GM23338 (cell line): ENCODE measurements at places on chromosomes 13 and 19. TPM values are rescaled to one million over a fixed set of nuclear protein-coding genes. Genes with fewer than 3 reads are reported as not detected.

GRCh38 chr13:42110410-42111155 lies 62.1 kb downstream of the DGKH start:
- H3K27ac ChIP-seq: no peak overlapping the region
- H3K27me3 ChIP-seq: no peaks in the 10 kb centered on the region
- peak; percentile 62 for DNase-seq
- H3K36me3 ChIP-seq: no peaks in the 10 kb centered on the region
- no peaks in the 10 kb centered on the region for H3K4me1 ChIP-seq

DNA sequence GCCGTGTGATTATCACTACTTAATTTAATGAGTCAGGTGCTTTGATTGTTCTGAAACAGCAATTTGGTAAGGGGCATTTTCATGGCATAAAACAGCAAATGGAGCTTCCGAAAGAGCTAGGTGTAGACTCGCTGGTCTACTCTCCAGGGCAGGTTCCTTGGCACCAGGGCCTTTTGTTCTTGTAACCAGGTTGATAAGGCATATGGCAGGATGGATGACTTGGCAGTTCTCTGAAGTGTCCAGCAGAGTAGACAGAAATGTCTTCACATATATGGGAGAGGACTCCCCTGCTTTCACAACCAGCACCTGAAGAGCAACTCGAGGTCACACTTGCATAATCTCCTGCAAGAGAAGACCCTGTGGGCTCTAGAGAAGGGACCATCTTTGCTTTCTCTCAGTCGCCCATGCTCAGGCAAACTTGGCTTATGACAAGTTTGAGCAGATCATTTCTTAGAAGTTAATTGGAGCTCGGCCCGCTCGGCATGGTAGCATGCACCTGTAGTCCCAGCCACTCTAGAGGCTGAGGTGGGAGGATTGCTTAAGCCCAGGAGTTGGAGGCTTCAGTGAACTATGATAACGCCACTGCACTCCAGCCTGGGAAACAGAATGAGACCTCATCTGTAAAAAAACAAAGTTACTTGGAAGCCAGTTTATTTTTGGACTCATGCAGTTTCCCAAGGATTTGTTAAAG lies 23.3 kb upstream of the WASF3 start:
- H3K27ac ChIP-seq: no peak overlapping the region
- H3K27me3 ChIP-seq: no peaks in the 10 kb centered on the region
- H3K4me3 ChIP-seq: no peak overlapping the region
- peaks cover under 1% of the 10 kb centered on the region; the same call in 1 of the 2 replicates for H3K4me1 ChIP-seq
- no peak for DNase-seq

GRCh38 chr19:54576411-54576976 lies 2.9 kb downstream of the LILRA2 start:
- H3K27me3 ChIP-seq: no peaks in the 10 kb centered on the region
- H3K4me1 ChIP-seq: no peaks in the 10 kb centered on the region
- no peaks in the 10 kb centered on the region for H3K36me3 ChIP-seq
- no peak overlapping the region for H3K27ac ChIP-seq
- peak; percentile 5 for DNase-seq

DNA sequence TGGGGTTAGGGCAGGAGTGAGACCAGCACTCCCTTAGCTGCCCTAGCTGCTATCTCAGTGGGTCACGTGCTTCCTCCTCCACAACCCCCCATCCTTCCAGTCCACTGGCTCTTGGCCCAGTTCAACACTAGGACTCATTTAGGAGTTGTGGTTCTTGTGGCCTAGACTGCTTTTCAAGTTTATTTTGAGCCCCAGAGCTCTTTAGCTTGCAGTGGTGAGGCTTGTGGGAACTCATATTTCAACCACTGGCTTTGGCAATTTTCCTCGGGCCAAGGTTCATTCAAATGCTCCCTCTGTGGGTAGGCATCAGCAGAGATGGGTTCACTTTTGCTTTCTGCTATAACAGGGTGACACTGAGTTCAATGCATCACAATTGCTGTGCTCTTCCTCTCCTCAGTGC lies 436.2 kb upstream of the SLITRK5 start:
- no peak for DNase-seq
- H3K27ac ChIP-seq: no peak overlapping the region
- H3K4me3 ChIP-seq: no peak overlapping the region
- H3K4me1 ChIP-seq: no peaks in the 10 kb centered on the region
- H3K36me3 ChIP-seq: no peaks in the 10 kb centered on the region

BCAM gene
- total RNA-seq: 80.5 and 100 TPM in 2 replicates

PROSER1 gene
- 116 and 141 TPM in 2 replicates for total RNA-seq

CEACAM6 gene
- not detected in 2 replicates for total RNA-seq

BICRA gene
- 37.7 and 40.1 TPM in 2 replicates for total RNA-seq
